ENCODE measurements at places on chromosomes 7 and 10.

DNA sequence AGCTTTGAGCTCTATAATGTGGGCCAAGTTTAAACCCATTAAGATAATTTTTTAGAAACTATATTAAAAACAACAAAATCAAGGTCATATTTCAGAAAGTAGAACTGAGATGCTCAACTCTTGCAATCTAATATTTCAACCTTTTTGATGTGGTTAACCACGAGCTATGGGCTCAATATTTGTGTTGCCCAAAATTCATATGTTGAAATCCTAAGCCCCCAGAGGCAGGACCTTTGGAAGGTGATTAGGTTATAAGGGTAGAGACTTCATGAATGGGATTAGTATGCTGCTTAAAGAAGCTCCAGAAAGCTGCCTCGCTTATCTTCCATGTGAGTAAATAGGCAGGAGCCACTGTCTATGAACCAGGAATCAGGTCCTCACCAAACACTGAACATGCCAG lies 284.4 kb downstream of the CRPPA start:
- H3K36me3 ChIP-seq = no peaks in the 10 kb centered on the region
- no peaks in the 10 kb centered on the region for H3K4me1 ChIP-seq
- H3K4me3 ChIP-seq = no peak overlapping the region
- no peaks in the 10 kb centered on the region for H3K27me3 ChIP-seq
- no peak for DNase-seq

DNA sequence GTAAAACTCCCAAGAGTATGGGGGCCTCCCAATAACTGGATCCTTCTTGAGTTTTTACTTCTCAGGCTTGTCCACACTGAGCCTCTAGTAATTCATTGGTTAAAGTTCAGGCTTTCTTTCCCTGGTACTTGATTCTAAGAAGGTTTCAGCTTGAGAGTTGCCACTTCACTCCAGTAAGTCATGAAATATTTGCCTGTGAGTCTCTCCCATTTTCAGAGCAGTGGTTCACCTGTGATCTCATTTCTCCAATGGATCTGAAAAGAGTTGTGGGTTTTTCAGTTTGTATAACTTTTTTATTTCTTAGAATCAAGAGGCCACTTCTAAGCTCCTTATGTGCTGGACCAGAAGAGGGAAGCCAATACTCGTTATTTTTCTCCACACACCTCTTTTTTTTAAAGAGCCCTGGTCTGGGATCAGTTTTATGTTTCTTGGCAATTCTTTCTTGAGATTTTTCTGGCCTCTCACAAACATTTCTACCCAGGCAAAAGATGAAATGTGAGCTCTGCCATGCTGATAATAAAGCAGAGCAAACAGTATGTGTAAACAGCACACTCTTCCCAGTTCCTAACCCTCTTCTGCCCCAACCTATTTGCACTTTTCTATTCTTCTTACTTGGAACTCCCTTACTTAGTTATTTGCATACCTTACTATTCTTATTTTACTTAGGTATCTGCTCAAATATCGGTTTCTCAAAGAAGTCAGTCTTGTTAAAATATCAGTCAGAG lies 983.4 kb downstream of the CCSER2 start:
- H3K36me3 ChIP-seq = no peaks in the 10 kb centered on the region
- DNase-seq = no peak
- no peaks in the 10 kb centered on the region for H3K27me3 ChIP-seq

- no peak for DNase-seq
- H3K36me3 ChIP-seq = no peaks in the 10 kb centered on the region
- no peaks in the 10 kb centered on the region for H3K4me1 ChIP-seq
- H3K27ac ChIP-seq = no peak overlapping the region
- H3K4me3 ChIP-seq = no peak overlapping the region
These were observed 130.1 kb downstream of the COBL start for GRCh38 chr7:51186531-51186930.

DNA sequence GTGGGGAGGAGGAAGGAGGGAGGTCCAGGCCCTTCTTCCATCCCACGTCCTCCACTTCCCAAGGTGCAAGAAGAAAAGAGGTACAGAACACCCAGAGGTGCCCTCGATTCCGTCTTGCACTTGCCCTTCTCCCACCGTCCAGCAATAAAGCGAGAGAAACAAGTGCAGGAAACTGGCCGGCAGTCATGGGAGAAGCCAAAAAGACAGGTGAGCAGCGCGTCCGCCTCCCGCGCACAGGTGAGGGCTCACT lies 1.3 kb downstream of the C10orf95 start:
- H3K36me3 ChIP-seq = no peaks in the 10 kb centered on the region
- no peaks in the 10 kb centered on the region for H3K27me3 ChIP-seq
- peak overlapping the region; percentile 35 for H3K27ac ChIP-seq
- H3K4me3 ChIP-seq = peak overlapping the region; percentile 81
- H3K4me1 ChIP-seq = no peaks in the 10 kb centered on the region

- H3K27me3 ChIP-seq = no peaks in the 10 kb centered on the region
- DNase-seq = no peak
- H3K4me1 ChIP-seq = no peaks in the 10 kb centered on the region
- no peaks in the 10 kb centered on the region for H3K36me3 ChIP-seq
- no peak overlapping the region for H3K27ac ChIP-seq
These were observed 58.2 kb upstream of the YAE1 start for GRCh38 chr7:39507866-39508551.

GRCh38 chr7:135257-135653 lies 57.1 kb upstream of the FAM20C start:
- no peaks in the 10 kb centered on the region for H3K4me1 ChIP-seq
- no peaks in the 10 kb centered on the region for H3K36me3 ChIP-seq
- no peaks in the 10 kb centered on the region for H3K27me3 ChIP-seq
- no peak overlapping the region for H3K27ac ChIP-seq

- H3K27ac ChIP-seq = no peak overlapping the region
- H3K36me3 ChIP-seq = peaks cover 10% of the 10 kb centered on the region
- H3K27me3 ChIP-seq = no peaks in the 10 kb centered on the region
- DNase-seq = peak; percentile 90
- H3K4me1 ChIP-seq = no peaks in the 10 kb centered on the region
These were observed 72.9 kb upstream of the GRID1 start for GRCh38 chr10:86439544-86439943.

- H3K27ac ChIP-seq = no peak overlapping the region
- no peaks in the 10 kb centered on the region for H3K4me1 ChIP-seq
- no peaks in the 10 kb centered on the region for H3K36me3 ChIP-seq
- peaks cover 1% of the 10 kb centered on the region for H3K27me3 ChIP-seq
- DNase-seq = no peak
These were observed 21.4 kb downstream of the PRSS2 start for GRCh38 chr7:142792129-142792528.

DNA sequence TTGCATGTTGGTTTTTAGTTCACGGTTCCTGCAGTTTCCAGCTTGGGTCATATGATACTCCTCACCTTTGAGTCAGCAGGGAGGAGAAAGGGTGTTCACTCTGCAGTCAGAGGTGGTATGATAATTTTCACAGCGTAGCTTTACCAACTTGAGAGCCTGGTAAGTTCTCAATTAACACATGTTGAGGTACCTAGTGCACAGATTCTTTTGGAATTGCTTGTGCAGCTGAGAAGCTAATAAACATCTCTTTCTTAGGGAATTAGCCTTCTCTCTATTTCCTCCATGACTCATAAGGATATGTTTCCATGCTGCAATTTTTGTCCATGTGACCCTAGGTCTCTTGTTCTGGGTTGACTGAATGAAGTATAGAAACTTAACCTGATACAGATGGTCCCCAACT lies 166.6 kb downstream of the KIF20B start:
- no peaks in the 10 kb centered on the region for H3K4me1 ChIP-seq
- no peak overlapping the region for H3K27ac ChIP-seq
- no peak overlapping the region for H3K4me3 ChIP-seq
- H3K27me3 ChIP-seq = no peaks in the 10 kb centered on the region
- no peak for DNase-seq

DNA sequence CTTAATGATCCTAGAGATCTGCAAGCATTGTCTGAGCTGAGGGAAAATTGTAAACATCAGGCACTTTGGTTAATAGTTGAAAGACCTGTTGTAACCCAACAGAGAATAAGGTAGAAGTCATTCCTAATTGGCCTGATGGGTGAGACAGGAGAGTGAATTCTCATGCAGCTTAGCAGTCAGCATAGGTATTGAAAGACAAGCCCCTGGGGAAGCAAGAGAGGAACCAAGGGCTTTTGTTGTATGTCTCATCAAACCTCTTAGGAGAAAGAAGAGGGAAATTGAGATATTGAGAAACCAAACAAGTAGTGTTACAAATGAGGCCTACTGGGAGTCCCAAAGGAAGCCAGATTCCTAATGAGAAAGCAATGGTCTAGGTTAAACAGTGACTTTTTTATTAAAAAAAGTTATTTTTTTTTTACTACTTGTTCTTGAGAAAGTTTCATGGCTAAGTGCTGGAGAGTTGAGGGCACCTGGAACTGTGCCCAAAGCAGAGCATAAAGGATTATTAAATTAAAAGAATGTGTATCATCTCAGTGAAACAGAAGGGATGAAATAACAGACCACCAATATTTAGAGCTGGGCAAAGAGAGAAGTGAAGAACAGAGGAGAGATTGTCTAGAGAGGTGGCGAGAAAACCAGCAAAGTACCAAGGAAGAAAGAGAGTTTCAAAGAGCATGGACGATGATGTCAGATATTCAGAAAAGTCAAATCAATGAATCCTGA lies 168.9 kb downstream of the CDK14 start:
- H3K27me3 ChIP-seq = no peaks in the 10 kb centered on the region
- H3K4me3 ChIP-seq = no peak overlapping the region
- no peaks in the 10 kb centered on the region for H3K36me3 ChIP-seq
- H3K27ac ChIP-seq = no peak overlapping the region
- no peaks in the 10 kb centered on the region for H3K4me1 ChIP-seq

GRCh38 chr7:5543361-5543760 lies 119.7 kb upstream of the TNRC18 start:
- no peaks in the 10 kb centered on the region for H3K4me1 ChIP-seq
- DNase-seq = no peak
- no peak overlapping the region for H3K27ac ChIP-seq
- no peak overlapping the region for H3K4me3 ChIP-seq
- no peaks in the 10 kb centered on the region for H3K27me3 ChIP-seq

DNA sequence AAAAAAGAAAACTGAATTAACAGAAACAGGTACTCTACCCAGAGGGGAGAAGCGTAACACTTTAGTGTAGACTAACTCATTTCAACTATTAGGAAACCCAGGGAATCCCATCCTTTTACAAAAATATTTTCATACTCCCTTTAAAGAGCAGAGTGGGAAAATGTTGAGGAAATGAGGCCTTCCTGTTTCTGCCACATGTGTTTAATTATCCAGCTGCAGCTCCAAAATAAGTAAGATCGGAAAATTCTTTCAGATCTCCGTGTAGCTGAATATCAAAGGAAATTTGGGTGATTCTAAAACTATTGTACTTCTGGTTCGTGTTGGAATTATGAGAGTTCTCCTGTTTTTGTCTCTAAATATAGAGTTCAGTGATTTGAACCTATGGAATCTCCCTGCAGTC lies 58.0 kb upstream of the CAV2 start:
- peak overlapping the region; percentile 43 for H3K27ac ChIP-seq
- H3K4me3 ChIP-seq = no peak overlapping the region
- peaks cover 1% of the 10 kb centered on the region for H3K4me1 ChIP-seq
- H3K36me3 ChIP-seq = no peaks in the 10 kb centered on the region
- H3K27me3 ChIP-seq = no peaks in the 10 kb centered on the region
- DNase-seq = no peak

DNA sequence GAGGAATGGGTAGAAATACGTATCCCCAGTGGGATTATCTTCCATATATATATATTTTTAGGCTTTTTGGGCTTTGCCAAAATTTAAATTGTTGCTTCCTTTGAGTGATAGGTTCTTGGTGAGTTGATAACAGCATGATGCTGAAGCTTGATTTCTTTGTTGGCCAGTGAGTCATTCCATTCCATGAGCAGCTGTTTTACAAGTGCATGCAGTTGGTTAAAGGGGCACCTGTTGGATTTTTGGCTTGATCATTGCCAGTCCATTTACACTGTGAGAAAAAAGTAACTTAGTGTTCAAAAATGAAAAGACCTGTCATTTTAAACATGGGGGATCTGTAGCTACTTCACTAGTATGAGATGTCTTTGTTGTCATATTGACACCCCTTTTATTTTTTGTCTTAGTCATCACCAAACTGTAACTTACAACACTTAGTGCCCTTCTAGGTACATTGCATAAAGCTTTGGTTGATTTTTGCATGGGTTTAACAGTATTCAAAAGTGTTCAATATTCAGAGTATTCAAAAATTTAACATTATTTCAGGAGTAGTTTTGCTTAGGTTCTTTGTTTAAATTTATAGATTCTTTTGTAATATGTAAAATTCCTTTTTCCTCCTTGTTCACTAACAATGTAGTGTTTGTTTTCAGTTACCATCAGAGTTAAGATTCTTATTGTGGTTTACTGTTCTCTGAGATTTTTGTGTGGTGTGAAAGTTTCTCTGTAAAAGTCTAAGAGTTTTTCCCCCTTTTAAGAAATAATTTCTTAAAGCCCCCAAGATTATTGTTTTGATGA lies 8.8 kb downstream of the AKAP9 start:
- no peaks in the 10 kb centered on the region for H3K36me3 ChIP-seq
- no peaks in the 10 kb centered on the region for H3K4me1 ChIP-seq
- no peak for DNase-seq
- H3K27ac ChIP-seq = no peak overlapping the region

- H3K27ac ChIP-seq = no peak overlapping the region
- H3K4me3 ChIP-seq = no peak overlapping the region
- H3K36me3 ChIP-seq = no peaks in the 10 kb centered on the region
- no peaks in the 10 kb centered on the region for H3K4me1 ChIP-seq
- DNase-seq = no peak
These were observed 24.0 kb downstream of the OSBPL3 start for GRCh38 chr7:24956021-24956420.

GRCh38 chr10:105549731-105550130 lies 908.6 kb downstream of the SORCS3 start:
- H3K4me1 ChIP-seq = no peaks in the 10 kb centered on the region
- no peaks in the 10 kb centered on the region for H3K27me3 ChIP-seq
- no peaks in the 10 kb centered on the region for H3K36me3 ChIP-seq
- H3K27ac ChIP-seq = no peak overlapping the region
- DNase-seq = no peak

DNA sequence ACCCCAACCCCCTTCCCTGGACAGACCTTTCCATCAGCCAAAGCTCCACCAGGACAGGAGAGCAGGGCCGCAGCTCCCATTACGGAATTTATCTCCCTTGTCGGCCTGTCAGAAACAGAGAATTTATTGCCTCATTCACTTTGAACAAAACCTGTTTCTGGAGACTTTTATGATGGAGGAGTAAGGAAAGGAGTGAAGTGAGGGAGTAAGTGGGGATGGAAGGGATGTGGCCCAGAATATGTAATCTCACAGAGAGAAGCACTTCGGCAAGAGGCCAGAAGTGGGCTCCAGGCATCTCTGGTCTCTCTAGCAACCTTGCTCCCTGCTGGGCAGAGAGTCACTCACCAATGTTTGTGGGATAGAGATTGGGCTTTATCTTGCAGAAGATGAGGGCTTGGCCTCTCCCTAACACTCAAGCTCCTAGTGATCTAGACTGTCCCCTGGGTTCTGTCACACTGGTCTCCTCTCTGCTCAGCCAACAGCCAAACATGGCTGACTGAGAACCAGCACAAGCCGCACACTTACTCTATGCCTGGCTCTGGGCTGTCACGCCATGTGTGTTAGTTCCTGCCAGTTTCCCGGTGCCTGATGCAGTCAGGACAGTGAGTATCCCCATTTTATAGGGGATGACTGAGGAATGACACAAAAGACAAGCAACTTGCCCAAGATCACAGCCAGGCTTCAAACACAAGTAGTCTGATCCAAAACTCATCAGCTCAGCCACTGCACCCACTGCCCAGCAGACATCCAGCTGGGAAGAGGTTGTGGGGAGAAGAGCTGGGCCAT lies 149.4 kb upstream of the ZMIZ1 start:
- no peak for DNase-seq
- no peaks in the 10 kb centered on the region for H3K27me3 ChIP-seq
- no peaks in the 10 kb centered on the region for H3K4me1 ChIP-seq
- H3K36me3 ChIP-seq = no peaks in the 10 kb centered on the region
- no peak overlapping the region for H3K27ac ChIP-seq

Data from aorta (tissue), 5 donors.